Kasumi-1 (cell line): ENCODE measurements at places on chromosomes 2 and 18.

- DNase-seq: no peak
Measured at GRCh38 chr2:58973811-58974281, 732.7 kb upstream of the FANCL start.

- no peak for DNase-seq
Measured at GRCh38 chr2:137262594-137262993, 497.2 kb downstream of the THSD7B start.

- DNase-seq: no peak
Measured at GRCh38 chr18:12996661-12997292, 5.6 kb downstream of the CEP192 start.

DNA sequence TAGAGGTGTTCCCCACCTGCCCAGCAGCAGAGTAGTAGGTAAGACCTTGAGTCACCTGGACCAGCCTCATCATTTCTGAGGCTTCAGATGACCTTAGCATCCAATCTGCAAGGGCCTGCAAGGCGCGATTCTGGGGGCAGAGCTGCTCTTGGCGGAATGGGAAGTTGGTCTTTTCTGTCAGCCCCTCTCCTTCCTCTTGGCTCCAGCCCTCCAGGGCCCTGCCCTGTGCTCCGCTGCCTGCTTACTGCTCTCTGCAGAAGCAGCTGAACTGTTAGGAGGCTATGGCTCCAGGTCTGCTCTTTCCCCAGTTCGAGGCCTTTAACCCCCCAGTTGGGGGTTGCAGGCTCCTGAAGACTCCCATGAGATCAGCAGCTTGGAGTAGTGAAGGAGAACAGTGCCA is 96.1 kb upstream of the MCFD2 start:
- DNase-seq: peak; percentile 35

- DNase-seq: no peak
Measured at GRCh38 chr2:4356109-4356508, 652.7 kb downstream of the DCDC2C start.

GRCh38 chr2:219441451-219442255 is 7.0 kb downstream of the SPEG start:
- DNase-seq: no peak

GRCh38 chr18:71336576-71337210 is 1047.8 kb downstream of the SOCS6 start:
- DNase-seq: no peak

GRCh38 chr2:33064349-33064801 is 117.6 kb downstream of the LTBP1 start:
- DNase-seq: no peak

DNA sequence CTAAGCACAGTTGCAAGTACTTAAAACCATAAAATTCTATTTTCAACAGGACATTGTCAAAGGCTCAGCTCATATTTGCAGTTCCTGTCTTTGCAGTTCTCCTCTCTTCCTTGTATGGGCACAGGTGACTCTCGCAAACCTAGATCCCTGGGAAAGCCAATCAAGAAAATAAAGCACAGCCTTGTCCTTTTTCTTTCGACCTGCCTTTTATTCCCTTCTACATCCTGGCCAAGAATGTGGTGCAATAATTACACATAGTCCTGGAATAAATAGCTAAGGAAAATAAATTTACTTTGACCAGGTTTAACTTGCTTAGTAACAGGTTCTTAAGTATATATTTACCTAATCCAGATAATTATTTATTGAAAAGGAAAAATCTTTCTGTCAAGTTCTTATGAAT is 20.2 kb downstream of the ATG16L1 start:
- no peak for DNase-seq

GRCh38 chr2:221571025-221571550 is 1.0 kb downstream of the EPHA4 start:
- no peak for DNase-seq

GRCh38 chr18:57794951-57795728 is 8.0 kb downstream of the ATP8B1 start:
- DNase-seq: no peak

- DNase-seq: no peak
Measured at GRCh38 chr2:183088061-183088460, 9.5 kb downstream of the DUSP19 start.

GRCh38 chr2:159362816-159363251 is 76.3 kb upstream of the WDSUB1 start:
- peak; percentile 74 for DNase-seq

GRCh38 chr18:48355276-48356115 is 53.7 kb downstream of the ZBTB7C start:
- DNase-seq: no peak

- DNase-seq: no peak
Measured at GRCh38 chr2:31067259-31067658, 71.0 kb downstream of the GALNT14 start.

DNA sequence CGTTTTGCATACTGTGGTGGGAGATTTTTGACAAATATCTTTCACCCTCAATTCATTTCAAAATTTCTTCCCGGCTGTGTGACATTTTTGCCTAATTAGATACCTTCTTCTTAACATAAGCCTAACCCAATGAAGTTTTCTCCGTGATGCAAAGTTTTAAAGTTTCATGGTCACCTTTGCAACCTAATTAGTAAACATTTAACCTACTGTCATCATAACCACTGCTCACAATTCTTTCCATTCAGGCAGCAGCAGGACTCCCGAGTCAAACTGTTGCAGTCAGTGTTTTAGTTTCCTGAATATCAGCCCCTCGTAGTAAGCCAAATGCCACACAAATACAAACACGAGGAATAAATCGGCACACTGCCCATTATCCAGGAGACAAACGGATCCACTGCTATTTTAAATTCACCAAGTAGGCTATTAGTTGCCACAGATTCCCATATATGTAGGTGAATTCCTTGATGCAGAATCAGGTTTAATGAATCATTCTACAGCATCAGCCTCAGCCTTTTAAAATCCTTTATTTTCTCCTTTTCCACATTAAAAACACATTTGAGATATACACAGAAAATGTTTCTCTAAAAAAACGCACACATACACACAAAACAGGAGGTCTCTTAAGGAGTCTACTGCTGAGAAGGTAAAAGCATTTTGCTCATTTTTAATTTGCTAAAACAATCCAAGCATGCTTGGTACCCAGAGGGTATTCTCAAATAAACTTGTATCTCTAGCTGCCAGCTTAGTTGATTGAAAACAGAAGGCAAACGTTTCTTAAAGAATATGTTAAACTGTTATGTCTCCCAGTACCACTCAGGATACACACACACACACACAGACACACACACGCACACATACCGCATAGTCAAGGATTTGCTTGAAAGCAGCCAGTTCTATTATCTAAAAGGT is 106.5 kb upstream of the KCTD1 start:
- no peak for DNase-seq

GRCh38 chr2:236508466-236508865 is 61.2 kb upstream of the ACKR3 start:
- no peak for DNase-seq

GRCh38 chr2:9099341-9099751 is 95.9 kb upstream of the MBOAT2 start:
- DNase-seq: no peak

GRCh38 chr2:15133461-15133860 is 427.7 kb downstream of the NBAS start:
- peak; percentile 10 for DNase-seq

- DNase-seq: peak; percentile 76
Measured at GRCh38 chr2:27191070-27191829, 20.6 kb upstream of the ATRAID start.

DNA sequence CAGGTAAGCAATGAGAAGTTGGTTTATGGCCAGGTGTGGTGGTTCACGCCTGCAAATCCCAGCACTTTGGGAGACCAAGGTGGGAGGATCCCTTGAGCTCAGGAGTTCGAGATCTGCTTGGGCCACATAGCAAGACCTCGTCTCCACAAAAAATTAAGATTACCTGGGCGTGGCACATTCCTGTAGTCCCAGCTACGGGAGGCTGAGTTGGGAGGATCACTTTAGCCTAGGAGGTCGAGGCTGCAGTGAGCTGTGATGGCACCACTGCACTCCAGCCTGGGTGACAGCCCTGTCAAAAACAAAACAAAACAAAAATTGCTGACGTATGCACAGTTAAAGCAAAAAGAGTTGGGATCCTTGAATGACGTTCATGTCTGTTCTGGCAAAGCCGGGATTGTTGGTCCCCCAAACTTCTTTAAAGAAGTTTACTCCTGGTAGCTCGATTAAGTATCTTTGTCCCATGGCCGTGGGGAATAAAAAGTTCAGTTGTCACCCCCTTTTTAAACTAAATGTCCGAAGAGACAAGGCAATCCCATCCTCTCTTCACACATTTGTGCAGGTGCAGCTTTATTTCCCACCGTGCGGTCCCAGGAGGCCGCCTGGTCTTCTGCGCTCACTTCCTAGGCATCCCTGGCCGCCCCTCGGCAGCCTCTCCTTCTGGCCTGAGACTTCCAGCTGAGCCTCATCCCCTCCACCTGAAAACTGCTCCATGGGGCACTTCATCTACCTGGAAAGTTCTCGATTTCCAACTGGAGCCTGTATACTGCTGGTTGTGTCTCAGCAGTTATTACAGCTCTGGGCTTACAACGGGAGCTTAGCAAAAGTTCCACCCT is 762 bp upstream of the SPOPL start:
- peak; percentile 43 for DNase-seq

DNA sequence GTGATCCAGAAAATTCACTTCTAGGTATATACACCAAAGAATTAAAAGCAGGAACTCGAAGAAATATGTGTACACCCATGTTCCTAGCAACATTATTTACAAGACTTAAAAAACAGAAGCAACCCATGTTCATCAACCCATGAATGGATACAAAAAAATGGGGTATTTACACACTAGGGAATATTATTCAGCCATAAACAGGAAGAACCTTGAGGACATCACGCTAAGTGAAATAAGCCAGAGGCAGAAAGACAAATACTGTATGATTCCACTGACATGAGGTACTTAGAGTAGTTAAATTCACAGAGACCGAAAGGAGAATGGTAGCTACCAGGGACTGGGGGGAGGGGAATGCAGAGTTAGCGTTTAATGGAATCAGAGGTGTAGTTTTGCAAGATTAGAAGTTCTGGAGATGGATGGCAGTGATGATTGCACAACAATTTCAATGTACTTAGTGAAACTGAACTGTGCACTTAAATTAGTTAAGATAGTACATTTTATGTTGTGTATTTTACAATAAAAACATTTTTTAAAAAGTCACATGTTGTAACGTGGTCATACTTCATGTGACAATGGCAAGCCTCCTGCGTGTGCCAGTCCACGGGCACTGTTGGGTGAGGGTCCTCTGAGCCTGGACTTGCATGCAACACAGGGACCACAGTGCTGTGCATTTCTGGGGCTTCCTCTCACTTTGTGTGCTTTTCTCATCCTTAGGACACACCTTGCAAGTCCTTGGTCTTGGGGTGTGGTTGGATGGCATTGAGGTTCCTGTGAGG is 206.1 kb upstream of the HDAC4 start:
- no peak for DNase-seq

DNA sequence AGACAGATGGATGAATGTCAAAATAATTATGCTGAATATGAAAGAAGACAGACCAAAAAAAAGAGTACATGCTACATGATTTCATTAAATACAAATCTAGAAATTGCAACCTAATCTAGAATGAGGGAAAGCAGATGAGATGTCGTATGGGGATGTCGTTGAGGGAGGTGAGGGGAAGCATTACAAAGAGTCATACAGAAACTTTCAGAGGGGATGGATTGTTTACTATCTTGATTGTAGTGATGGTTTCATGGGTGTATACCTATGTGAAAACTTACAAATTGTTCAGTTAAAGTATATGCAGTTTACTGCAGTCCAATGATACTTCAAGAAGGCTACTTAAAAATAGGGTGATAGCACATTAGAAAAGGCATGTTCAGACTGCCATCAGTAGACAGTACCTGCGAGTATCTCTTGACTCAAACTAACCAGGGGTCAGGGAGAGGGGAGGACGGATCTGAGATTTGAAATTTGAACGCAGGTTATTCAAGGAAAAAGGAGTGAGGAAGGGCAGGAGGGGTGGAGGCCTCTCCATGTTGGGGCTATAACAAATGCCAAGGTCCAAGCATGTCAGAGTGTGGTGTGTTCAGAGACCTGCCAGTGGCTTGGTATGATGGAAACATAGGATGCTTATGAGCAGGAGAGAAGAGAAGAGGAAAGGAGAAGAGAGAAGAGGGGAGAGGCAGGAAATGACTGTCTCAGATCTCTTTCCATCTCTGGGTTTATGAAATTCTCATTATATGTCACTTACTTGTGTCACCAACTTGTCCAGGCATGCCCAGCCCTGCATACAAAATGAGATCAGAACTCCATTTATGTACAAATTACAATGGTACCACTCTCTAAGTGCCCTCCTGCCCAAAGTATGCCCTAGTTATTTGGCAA is 257.3 kb upstream of the CXCR4 start:
- no peak for DNase-seq

DNA sequence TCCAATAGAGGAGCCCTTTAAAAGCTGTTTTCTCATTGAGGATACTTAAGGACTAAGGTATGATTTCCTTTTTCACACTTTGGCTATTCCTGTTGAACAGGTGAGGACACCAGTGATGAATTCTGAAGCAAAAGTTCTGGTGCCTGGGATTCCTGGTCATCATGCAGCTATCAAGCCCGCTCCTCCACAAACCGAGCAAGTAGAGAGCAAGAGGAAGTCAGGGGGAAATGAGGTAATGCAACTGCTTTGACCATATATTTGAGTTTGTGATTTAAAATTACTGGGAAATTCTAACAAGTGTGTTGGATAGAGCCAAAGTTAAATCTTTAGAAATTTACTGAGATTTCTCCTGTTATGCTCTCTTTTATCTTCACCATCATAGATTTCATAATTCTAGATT is 33.0 kb downstream of the WDR43 start:
- no peak for DNase-seq

- DNase-seq: no peak
Measured at GRCh38 chr18:23196119-23197007, 61.1 kb downstream of the CABLES1 start.

- no peak for DNase-seq
Measured at GRCh38 chr2:27549303-27549702, 33.5 kb upstream of the ZNF512 start.

DNA sequence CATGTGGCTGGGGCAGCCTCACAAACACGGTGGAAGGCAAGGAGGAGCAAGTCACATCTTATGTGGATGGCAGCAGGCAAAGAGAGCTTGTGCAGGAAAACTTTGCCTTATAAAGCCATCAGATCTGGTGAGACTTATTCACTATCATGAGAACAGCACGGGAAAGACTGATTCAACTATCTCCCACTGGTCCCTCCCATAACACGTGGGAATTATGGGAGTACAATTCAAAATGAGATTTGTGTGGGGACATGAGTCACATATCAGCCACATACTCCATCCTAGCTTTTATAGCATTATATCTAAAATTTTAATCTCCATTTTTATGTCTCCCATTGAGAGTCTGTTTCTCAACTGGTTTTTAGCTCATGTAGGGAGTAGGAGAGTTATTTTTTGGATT is 45.7 kb downstream of the ICOS start:
- DNase-seq: no peak

GRCh38 chr2:240455272-240455646 is 19.8 kb downstream of the GPC1 start:
- no peak for DNase-seq

GRCh38 chr2:217899231-217900009 is 103.4 kb downstream of the TNS1 start:
- no peak for DNase-seq
